Osteocyte (in vitro differentiated cells): ENCODE measurements at places on chromosomes 16 and 17. TPM values are rescaled to one million over a fixed set of nuclear protein-coding genes. Genes with fewer than 3 reads are reported as not detected.

DNA sequence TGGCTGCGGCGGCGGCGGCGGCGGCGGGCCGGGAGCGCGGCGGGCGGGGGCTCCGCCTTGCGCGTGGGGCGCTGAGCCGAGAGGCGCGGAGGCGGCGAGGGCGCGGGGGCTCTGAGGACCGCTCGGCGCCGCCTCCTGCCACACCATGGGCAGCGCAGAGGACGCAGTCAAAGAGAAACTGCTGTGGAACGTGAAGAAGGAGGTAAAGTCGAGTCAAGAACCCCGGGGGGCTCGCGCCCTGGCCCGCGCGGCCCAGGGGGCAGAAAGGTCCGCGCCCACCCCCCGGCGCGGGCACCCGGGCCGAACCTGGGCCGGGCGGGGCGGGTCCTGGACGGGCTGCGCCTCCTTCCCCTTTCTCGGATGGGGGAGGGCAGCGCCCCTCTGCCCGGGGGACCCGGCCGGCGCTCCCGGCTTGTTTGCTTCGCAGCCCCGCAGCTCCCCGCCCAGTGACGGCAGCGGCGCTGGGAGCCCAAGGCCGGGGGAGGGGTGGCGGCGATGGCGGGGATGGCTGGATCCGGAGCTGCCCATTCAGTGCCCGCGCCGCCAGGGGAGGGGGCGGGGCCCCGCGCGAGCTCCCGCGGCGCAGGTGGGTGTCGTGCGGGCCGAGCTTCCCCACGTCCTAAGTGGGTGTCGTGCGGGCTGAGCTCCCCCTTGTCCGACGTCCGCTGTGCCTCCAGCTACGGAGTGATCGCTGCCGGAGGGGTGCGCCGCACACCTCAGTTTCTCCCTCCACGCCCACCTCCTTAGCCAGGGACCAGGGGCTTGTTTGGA, 428 bp downstream of the SGSM2 start:
- H3K27me3 ChIP-seq: no peaks in the 10 kb centered on the region
- peak; percentile 89 for DNase-seq
- H3K4me1 ChIP-seq: peaks cover 25% of the 10 kb centered on the region
- H3K4me3 ChIP-seq: peak overlapping the region; percentile 72
- H3K27ac ChIP-seq: peak overlapping the region; percentile 63

DNA sequence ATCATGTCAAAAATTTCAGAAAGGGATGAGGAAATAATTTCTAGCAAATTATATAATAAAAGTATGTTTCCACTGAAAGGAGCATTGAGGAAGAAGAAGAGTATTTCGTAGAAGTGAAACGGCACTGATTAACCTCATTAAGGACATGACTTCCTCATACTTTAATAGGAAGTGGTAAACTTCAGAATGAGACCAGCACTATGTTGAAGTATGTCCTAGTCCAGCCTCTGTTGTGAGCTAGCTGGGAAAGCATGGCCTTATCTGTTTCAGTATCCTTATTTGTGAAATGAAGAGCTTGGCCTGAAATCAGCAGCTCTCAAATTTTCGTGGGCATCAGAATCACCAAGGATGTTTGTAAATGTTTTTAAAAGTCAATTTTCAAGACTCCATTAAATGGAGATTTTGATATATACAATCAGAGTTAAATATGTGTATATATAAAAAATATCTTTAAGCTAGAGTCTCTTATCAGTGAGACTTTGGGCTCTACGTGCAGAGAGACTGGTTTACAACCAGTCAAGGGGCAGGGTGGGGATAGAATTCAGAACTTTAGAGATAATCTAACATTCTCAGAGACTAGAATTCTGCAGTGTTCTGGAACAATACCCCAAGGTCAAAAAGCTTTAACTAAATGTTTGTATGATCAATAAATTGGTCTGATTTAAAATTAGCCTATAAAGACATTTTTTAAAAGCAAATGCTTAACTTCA, 365.4 kb downstream of the CDH13 start:
- no peaks in the 10 kb centered on the region for H3K27me3 ChIP-seq
- no peak overlapping the region for H3K27ac ChIP-seq
- H3K4me3 ChIP-seq: no peak overlapping the region
- H3K4me1 ChIP-seq: peaks cover 12% of the 10 kb centered on the region

DNA sequence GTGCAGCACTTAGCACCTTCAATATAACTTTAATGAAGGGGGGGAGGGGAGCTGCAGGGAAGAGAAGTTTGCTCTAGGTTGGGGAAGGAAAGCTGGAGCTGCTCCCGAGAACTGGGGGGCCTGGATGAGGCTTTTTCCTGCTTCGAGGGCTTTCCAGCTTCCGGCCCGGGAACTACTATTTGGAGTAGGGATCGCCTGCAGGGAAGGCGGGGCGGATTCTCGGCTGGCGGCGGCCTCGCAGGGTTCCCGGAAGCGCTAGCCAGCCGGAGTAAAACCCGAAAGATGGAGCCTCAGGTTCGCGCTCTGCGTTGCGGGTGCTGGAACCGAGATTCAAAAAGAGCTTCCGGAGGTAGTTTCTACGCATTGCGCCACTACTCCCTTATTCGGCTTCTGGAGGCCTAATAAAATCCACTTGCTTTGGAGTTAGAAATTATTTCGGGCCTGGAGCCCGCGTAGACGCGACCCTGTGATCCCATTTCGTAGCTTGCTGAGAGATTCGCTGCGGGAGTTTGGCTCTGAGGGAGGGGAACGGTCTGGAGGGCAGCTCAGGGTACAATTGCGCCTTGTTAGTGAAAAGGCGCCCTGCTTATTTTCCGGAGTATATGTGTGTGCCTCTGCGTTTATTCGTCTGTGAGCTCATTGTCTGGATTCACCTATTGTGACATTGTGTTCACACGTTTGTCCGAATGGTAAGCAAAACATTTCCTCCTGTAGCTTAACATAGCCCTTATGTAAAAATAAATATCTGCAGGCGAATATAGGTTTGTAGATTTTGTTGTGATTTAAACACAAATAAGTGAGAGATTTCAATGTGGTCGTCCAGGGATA, 652 bp downstream of the PRAC2 start:
- H3K27me3 ChIP-seq: peaks cover 97% of the 10 kb centered on the region
- no peaks in the 10 kb centered on the region for H3K36me3 ChIP-seq
- peak overlapping the region; percentile 14 for H3K4me3 ChIP-seq
- no peak for DNase-seq
- H3K27ac ChIP-seq: no peak overlapping the region

GRCh38 chr16:87342978-87343752, 26.0 kb upstream of the C16orf95 start:
- H3K36me3 ChIP-seq: peaks cover 18% of the 10 kb centered on the region
- no peaks in the 10 kb centered on the region for H3K27me3 ChIP-seq
- H3K4me1 ChIP-seq: peaks cover 6% of the 10 kb centered on the region
- H3K4me3 ChIP-seq: no peak overlapping the region
- no peak for DNase-seq

DUS1L gene
- total RNA-seq: 69.3 and 73.3 TPM in 2 replicates

ZNF597 gene
- total RNA-seq: 2.3 TPM in 2 replicates
